Stimulated activated CD4-positive, alpha-beta T cell treated with anti-CD3 and anti-CD28 coated beads, Interleukin-4, amount 100 ng/mL, for 4 hours (primary cell): ENCODE measurements at places on chromosomes 1 and 21.

DNA sequence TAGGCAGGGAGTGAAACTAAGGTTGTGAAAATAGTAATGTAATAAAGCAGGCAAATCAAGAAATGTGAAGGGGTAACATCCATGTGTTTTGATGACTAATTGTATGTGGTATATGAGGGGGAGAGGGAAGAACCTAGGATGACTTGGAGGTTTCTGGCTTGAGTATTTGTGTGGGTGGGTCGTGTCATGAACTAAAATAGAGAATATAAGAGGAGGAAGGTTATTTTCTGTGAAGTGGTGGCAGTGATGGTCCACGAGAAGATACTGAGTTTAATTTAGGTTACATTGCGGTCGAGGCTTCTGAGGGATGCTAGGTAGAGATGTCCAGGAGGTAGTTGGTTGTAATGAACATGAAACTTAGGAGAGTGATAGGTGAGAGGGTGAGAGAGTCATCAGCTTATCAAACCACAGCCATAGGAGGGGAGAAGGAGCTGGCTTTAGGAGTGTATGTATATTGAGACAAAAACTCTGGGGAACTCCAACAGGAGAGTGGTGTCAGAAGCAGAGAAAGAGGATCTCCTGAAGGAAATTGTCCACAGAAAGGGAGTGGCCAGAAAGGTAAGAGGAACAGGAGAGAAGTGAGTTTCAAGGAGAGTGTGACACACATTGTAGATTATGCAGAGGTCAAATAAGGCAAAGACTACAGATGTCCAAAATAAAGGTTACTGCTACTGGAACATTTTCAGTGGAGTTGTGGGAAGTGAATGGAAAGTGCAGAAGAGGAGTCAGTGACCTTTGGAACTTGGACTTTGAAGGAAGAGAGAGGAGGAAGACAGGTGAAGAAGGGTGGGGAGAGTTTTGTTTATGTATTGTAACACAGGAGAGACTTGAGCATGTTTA is 89.0 kb upstream of the MACF1 start:
- DNase-seq = no peak

- DNase-seq = no peak
Observed at GRCh38 chr1:20093940-20094391, 24.0 kb downstream of the PLA2G5 start.

DNA sequence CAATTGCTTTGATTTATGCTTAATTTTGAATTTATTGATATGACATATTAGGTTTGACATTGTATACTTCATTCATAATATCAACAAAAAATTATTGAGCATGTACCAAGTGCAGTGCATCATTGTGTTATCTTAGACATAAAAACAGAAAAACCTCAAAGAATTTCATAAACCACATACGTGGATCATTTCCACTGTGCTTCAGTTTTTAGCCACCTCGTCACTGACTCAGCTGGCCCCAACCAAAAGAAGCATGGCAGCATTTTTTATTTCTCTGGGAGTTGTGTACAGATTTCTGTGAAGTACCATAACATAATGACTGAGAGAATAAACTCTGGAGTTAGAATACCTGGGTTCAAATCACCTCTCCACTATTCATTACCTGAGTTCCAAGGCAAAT is 95.6 kb upstream of the C1orf87 start:
- DNase-seq = no peak

DNA sequence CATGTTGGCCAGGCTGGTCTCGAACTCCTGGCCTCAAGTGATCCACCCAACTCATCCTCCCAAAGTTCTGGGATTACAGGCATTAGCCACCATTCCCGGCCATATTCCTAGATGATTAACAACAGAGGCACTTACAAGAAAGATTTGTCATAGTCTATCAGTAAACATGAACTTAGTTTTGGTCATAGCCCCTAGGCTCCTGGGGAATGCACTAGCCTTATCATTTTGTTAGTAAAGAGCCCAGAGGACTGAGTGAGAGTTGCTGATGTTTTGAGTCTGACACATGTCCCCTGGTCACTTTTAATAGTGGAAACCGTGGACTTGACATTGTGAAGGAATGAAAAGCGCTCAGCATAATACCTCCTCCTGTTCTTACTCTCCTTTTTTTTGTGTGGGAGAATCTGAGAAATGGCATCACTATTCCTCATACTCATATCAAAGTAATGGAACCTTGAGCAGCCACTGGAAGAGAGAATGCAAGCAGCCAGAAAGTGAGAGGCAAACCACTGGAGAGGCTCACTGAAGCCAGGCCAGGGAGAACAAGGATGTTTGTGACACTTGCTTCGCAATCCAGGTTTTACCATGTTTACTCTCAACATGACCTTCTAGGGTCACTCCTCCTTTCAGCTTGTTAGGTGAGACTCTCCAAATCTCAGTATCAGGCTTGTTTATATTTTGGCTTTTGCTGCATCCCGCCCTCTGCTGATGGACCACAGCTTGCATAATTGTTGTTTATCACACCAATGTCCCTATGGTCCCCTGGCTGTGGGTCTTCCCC is 14.8 kb downstream of the ATP1B1 start:
- no peak for DNase-seq

DNA sequence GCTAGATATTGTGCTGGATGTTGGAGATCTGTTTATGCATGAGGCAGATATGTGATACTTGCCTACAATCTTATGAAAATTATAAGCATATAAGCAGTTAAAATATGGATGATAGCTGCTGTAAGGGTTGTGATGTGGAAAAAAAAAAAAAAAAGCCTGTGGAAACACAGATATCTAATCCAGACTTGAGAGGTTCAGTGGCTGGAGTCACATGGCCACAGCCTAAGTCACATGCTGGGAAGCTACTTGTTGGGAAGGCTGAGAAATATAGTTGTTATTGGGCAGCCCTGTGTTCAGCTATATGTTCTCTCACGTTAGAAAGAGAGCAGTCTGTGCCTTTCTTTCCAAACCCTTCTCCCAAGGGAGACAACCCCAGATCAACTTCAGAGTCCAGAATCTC is 15.1 kb downstream of the RAVER2 start:
- no peak for DNase-seq

- DNase-seq = no peak
Observed at GRCh38 chr1:91596474-91596873, 95.8 kb downstream of the CDC7 start.

GRCh38 chr1:169925505-169926482 is 32.1 kb upstream of the SCYL3 start:
- DNase-seq = no peak

DNA sequence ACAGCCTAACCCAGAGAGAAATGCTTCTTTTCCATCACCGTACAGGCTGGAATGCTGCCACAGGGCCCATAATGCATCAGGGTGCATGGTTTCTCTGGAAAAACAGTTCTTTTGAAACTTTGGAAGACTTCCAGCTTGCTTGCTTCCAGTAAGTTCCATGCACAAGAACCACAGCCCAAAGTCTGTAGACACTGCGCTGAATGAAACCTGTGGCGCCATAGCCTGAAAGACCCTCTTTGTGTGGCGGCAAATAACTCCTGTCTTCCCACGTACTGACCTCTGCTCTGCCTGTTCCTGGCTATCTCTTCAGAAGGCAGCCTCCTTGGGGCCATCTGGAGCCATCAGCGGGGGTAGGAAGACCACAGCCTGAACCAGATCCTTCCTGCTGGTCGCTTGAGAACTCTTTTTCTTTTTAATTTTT is 15.1 kb downstream of the MIIP start:
- DNase-seq = no peak

- DNase-seq = no peak
Observed at GRCh38 chr1:2987773-2988172, 33.5 kb upstream of the ACTRT2 start.
